ENCODE measurements at places on chromosomes 4 and X.

- no peak for DNase-seq
These were observed 17.3 kb upstream of the FGF5 start for GRCh38 chr4:80249144-80249543.

DNA sequence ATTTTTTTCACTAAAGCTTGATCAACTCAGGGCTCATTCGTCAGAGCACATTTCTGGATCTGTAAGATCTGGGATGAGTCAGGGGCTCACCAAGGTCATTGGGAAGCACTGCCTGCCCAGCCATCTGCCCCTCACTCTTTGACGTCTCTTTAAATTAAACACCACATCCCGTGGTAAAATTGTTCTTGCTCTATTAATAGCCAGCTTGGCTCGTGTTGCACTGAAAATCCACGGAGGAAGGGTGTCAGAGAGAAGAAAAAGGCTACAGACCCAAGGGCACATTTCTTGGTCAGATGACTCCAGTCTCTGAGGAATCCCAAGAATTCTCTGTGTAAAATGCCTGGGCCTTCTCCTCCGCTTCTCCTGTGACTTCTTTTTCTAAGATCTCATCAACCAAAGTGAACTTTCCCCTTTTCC is 45.7 kb upstream of the GATB start:
- no peak for DNase-seq

DNA sequence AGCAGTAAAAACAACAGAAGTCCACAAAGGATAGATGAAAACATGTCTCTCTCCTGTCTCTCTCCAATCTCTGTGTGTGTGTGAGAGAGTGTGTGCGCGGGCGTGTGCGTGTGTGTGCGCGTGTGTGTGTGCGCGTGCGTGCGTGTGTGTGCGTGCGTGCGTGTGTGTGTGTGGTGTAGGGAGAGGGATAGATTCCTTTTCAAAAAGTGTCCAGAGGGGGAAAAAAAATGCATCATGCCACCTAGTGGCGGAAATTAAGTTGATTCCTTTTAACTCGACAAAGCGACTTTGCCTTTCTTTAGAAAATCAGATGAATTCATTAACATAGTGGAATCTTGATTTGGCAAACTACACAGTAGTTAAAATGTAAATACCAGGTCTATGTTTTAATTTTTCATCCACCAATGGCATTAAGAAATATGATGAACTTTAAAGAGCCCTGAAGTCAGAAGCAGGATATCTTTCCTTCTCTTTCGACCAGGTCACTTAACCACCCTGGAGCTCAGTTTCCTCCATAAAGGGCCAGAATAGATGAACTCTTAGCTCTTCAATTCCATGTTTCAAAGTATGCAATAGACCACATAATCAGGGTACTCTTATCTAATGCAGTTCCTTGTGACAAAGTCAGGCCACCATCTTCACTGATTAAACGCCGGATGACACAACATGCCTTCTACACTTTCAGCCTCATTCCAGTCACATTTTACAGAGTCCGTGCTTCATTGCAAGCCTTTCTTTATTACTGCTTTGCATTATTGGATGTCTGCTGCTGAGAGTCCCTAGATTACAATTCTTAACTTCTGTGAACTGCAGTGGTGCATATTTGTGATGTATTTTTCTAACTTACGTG is 162.8 kb downstream of the FBXO8 start:
- DNase-seq: peak; percentile 21

GRCh38 chr4:23113104-23113503 is 420.4 kb downstream of the GBA3 start:
- DNase-seq: no peak

GRCh38 chr4:151753056-151753455 is 7.8 kb downstream of the GATB start:
- no peak for DNase-seq

DNA sequence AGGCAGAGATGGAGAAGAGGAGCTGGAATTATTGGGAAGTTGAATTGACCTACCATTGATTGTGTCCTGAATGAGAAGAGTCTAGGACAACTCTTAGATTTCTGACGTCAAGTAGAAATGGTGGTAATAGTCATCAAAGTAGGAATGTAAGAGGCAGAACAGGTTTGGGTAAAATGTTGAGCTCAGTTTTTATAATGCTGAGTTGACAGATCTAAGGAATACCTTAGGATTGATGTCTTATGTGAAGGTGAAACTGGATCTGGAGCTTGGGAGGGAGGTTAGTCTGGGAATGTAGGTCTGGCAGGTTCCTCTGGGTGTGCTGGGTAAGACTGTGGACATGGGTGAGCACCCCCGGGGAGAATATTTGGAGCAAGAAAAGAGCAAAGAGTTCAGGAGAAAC is 31.9 kb downstream of the JADE1 start:
- no peak for DNase-seq

DNA sequence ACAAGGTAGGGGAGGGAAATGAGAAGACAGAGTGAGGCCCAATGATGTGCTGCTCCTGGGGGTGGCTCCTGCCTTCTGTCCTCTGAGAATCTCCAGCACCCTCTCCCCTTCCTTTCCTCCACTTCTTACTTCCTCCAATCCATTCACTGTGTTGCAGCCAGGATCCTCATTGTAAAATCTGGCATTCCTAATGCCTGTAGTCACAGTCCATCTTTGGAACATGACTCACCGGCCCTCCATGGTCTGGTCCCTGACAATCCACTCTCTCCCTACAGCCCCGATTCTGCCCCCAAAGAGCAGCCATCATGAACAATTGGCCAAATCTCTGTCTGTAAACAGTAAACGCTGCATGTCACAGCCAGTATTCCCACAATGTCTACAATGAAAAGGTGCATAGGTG is 72.9 kb downstream of the CLNK start:
- no peak for DNase-seq

- no peak for DNase-seq
These were observed 95.5 kb downstream of the EIF4E start for GRCh38 chr4:98833384-98833783.

DNA sequence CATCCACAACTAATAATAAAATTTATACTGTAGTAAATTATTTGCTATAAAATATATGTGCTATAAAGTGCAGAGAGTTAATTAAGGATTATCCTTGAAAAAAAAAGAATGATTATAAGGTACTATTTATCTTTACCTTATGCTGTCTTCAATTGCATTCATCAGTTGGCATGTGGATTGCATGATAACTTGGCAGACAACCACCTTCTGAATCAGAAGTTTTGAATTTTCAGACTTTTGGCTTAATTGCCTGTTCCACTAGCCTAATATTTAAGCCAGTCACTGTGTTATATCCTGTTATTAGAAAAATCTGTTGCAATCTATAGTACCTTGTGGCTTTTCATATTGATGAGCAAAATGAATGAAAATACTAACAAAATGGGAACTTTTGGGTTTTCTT is 1040.3 kb upstream of the PCDH10 start:
- DNase-seq: no peak

GRCh38 chr4:25215511-25215910 is 18.3 kb upstream of the PI4K2B start:
- no peak for DNase-seq

GRCh38 chr4:126018274-126018673 is 703.5 kb downstream of the FAT4 start:
- DNase-seq: no peak

- no peak for DNase-seq
These were observed 87.3 kb downstream of the PRSS12 start for GRCh38 chr4:118265312-118266144.

DNA sequence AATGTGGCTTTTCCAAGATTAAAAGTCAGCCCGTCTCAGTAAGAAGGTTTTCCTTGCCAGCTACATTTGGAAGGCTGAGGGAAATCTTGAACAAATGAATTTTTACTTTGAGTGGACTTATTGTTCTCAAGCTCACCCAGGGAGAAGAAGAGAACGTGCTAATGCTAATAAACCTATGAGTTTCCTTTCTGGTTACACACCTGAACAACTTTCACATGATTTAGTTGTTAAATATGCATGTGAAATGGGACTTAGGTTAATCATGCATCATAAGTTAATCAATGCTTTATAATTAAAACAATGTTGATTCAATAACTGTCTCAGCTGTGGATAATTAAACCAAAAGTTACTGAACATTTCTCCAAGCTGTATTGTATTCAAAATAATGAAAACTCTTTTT is 33.9 kb downstream of the DIPK2B start:
- no peak for DNase-seq

DNA sequence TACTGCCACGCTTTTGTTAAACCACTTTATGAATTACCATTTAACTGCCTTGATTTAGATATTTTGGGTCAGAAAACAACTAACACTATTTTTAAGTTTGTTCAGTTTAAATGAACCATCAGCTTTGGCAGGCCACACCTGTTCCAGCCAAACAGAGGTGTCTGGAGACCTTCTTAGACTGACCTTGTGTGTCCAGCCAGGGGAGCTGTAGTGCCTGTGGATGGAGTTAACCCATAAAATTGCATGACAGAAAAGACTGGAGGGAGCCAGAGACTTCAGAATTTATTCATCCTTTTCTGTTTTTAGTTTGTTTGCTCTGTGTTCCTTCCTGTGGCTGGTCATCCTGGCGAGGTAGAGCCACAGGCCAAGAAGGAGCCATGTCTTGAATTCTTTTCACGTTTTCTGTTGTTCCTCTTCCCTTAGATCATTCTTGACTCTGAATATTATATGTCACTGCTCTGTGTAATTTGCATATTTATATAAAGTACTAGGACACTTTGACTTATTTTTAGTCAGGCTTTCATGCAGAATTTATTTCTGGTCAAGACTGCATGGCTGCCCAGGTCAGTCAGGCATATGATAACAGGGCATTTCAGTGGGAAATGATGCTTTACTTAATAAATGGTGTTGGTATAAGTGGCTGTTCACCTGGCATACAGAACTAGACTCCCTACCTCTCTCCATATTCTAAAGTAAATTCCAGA is 26.7 kb downstream of the HERC3 start:
- DNase-seq: no peak

DNA sequence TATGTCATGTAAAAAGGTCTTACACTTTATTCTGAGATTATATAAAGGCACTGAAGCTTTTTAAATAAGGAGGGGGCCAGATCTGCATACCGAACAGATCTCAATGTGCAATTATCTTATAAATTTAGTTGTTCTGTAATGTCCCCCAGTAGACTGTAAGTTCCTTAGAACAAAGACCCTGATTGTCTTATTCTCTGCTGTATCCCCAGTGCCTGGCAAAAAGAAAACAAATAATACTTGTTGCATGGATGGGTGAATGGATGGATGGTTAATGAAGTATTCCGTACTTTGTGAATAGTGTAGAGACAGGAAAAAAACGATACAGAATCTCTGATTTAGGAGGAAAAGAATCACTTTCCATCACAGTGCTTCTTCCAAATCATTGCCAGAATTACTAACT is 141.5 kb downstream of the CHM start:
- DNase-seq: no peak

DNA sequence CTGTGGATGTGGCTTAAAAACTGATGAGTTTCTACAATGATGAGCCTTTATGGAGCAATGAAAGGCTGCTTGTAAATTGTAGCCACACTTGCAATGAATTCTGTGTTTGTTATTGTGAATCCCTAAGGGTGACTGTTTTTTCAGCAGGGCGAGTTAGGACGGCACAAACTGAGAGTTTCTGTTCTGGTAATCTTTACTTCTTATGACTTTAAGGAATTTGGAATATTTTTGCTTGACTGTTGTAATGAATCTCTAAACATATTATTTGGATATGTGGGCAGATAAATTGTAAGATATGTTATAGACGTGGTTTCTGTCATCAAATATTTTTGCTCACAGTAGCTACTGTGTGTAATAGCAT is 22.2 kb downstream of the RBPJ start:
- no peak for DNase-seq

- no peak for DNase-seq
These were observed 262.6 kb upstream of the RPS6KA3 start for GRCh38 chrX:20529301-20529700.

DNA sequence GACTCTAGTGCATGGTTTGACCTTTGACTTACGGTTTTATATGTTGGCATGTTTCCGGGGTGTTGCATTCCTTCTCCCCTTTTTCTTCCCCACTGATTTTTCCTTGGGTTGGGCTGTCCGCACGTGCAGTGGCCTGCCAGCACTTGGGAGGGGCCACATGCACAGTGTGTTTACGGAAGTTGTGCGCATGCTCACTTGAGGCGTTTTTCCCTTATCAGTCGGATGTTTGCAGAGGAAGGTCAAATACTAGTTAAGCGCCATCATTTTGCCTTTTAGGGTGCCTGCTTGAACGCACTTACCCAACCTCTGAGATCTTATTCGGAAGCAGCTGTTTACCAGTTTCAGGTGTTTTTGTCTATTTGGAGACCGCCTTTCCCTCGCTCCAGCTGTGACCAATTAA is 653.9 kb upstream of the AADAT start:
- no peak for DNase-seq

All from inflammatory macrophage treated with lipopolysaccharide for 1 hour (primary cell).